ENCODE measurements at places on chromosomes 1 and 21.

GRCh38 chr21:29697555-29698193 lies 242.1 kb downstream of the GRIK1 start:
- DNase-seq = no peak

- DNase-seq = no peak
Measured at GRCh38 chr1:6523566-6523965, 30.7 kb downstream of the NOL9 start.

DNA sequence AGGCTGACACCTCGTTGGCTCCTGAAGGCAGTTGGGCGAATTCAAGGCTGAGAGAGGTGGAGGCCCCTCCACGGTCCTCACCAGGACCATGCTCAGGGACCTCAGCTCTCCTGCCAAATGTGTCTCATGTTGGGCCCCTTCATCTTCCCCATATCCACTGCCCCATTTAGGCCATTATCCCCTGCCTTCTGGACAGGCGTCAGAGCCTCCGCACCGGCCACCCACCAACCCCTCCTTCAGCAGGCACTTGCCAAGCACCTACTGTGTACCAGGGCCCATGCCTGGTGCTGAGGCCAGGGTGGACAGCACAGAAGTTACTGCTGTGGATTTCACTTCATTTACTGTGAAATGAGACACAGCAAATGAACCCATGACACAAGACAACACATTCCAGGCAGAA lies 325.8 kb downstream of the MATN1 start:
- no peak for DNase-seq

GRCh38 chr1:12179111-12179519 lies 12.3 kb downstream of the TNFRSF1B start:
- DNase-seq = no peak

DNA sequence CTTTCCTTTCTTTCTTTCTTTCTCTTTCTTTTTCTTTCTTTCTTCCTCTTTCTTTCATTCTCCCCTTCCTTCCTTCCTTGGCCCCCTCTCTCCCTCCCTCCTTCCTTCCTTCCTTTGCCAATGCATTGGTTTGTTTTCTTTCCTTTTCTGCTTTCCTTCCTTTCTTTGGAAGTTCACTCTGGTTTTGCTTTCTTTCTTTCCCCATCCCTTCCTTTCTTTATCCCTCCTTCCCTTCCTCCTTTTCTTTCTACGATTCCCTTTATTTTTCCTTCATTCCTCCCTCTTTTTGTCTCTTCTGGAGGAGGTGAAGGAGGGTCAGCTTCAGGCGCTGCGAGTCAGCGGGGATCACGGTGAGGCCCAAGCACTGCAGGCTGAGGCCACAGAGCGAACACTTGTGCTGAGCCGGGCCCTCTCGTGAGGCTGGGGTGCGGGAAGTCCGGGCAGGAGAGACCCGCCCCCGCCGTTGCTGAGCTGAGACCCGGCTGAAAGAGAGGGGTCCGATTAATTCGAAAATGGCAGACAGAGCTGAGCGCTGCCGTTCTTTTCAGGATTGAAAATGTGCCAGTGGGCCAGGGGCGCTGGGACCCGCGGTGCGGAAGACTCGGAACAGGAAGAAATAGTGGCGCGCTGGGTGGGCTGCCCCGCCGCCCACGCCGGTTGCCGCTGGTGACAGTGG lies 1.5 kb downstream of the SIM2 start:
- DNase-seq = no peak

DNA sequence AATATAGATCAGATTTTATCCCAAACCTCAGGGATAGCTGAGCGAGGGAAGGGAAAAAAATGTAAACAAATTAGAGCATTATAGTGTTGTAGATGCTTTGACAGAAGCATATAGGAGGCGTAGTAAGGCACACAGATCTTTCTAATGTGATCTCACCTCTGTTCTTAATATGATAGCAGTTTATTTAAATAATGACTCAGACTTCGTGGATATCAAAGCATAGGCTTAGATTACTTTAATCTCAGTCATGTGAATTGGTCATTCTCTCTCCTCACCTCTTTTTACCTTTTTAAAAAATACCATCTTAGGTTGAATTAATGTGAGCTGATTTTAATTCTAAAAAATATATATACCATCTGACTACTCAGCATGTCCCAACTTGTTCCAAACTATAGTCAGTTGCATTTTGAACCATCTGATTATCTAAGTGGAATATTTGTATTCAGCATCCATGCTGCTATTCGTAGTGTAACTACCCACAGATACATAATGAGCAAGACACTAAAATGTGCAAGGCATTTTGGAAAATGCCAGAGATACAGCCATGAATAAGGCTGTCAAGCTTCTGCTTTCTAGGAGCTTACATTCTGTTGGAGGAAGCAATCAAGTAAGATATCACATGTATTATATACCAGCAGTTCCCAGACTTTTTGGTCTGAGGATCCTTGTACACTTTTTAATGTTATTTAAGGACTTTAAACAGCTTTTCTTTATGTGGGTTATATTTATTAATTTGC lies 76.7 kb downstream of the OSBPL9 start:
- DNase-seq = no peak

DNA sequence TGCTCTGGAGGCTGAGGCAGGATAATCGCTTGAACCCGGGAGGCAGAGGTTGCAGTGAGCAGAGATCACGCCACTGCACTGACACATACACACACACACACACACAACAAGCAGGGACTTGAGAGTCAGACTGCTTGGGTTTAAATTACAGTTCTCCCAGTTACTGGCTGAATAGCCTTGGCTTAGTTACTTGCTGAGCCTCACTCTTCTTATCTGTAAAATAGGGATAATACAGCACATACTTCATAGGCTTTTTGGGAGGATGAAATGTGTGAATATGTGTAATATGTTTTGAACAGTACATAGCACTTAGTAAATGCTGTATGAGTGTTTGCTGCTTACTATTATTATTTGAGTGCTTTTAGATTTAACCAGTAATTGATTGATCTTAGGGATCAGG lies 23.8 kb downstream of the CDC42 start:
- no peak for DNase-seq

DNA sequence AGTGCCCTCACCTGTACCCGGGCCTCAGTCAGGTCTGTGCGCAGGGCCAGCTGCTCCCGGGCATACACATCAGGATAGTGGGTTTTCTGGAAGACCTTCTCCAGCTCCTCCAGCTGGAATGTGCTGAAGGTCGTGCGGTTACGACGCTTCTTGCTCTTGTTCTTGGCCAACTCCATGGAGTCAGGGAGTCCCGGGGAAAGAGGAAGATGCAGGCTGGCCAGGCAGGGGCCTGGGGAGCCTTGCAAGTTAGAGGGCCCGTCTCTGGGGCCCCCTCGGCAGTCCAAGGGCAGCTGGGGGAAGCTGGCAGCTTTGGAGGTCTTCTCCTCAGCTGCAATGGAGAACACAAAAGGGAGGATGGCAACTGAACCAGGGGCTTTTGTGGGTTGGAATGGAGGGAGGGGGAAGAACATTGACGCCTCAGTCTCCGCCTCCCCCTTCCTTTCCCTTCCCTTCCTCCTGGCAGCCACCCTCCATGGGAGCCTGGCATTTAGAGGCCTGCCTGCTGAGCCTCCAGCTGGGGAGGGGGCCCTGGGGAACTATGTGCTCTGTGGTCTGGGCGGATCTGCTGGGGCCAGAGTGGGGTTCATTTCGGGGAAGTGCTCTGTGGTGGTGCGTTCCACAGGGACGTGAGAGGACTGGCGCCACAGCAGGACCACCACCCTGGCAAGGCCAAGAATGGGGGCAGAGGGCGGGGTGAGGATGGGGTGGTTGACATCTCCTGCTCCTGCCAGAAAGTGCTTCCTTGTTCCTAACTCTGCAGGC lies 5.7 kb downstream of the ALX3 start:
- no peak for DNase-seq

GRCh38 chr1:248884632-248885295 lies 21.3 kb upstream of the PGBD2 start:
- DNase-seq = no peak

GRCh38 chr1:181356505-181357340 lies 126.6 kb upstream of the CACNA1E start:
- no peak for DNase-seq

- DNase-seq = no peak
Measured at GRCh38 chr1:90204023-90204590, 209.2 kb downstream of the ZNF326 start.

DNA sequence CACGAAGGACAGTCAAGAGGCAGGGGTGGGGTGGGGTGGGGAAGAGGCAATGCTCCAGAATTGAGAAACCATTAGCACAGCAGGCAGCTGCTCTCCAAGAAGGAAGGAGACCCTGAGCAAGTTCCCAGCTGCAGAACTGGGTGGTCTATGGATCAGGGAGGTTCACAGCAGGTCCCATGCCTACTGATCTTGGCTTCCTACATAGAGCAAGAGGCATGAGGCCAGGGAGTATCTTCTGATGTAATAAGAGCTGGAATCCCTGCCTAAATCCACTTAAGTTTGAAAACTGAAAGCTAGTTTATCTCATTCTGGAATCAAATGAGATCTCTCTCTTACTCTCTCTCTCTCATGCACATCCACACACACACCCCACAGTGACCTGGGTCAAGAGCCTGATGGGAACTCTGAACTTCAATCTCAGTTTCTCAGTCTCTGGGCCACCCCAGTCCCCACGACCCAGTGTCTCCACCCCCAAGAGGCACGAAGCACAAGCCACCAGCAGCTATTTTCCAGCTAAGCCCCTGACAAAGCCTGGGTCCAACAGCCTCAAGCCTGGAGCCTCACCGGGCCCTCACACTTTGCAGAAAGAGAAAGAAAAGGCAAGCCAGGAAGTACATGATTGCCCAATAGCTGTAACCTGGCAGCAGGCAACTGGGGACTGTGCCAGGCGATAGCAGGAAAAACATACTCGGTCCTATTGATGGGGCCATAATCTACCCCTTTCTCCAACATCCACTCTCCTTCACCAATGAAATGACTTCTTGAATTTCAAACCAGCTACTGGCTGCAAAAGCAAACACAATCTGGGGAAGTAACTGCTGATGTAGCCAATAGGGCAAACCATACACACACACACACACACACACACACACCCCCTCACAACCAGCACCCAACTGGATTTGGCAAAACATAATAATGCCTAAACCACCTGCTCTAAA lies 2.2 kb downstream of the NUAK2 start:
- peak; percentile 96 for DNase-seq

DNA sequence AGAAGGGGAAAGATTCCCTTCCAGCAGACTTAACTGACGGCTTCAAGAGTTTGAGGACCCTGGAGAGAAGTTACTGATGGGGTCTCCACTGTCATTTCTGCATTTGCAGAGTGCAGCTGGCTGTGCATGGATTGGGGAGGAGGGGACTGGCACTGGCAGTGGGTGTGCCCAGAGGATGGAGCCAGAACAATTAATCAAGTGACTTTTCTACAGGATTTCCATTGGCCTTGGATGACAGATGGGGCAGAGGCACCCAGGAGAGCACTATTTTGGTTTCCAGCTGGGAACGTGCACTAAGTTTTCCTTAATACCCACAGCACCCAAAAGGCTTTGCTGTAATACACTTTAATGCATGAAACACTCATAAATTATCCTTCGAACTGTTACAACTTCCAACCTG lies 1.3 kb downstream of the NGF start:
- no peak for DNase-seq

DNA sequence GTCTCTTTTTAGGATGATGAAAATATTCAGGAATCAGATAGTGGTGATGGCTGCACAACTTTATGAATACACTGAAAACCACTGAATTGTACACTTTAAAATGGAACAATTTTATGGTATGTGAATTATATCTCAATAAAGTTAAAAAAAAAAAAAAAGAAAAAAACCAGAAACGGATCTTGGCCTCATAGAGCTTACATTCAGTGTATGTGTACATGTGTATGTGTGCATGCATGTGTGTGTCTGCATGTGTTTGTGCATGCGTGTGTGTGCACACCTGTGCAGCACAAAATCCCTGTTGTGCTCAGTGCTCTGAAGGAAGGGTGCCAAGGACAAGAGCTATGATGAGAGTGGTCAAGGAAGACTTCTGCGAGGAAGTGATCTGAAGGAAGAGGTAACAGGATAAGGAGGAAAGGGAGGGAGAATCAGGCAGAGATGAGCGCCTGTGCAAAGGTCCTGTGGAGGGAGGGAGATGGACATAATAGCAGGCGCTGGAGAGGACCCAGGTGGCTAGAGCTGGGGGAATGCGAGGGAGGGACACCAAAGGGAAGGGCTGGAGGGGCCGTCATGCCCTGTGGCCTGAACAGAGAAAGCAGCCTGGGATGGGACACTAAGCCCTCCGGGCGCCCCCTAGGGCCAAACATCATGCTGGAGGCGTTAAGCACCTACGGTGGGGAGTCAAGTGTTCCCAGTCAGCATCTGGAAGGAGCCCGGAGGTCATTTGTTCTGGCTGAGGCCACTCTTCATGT lies 25.2 kb downstream of the NKAIN1 start:
- DNase-seq = no peak

DNA sequence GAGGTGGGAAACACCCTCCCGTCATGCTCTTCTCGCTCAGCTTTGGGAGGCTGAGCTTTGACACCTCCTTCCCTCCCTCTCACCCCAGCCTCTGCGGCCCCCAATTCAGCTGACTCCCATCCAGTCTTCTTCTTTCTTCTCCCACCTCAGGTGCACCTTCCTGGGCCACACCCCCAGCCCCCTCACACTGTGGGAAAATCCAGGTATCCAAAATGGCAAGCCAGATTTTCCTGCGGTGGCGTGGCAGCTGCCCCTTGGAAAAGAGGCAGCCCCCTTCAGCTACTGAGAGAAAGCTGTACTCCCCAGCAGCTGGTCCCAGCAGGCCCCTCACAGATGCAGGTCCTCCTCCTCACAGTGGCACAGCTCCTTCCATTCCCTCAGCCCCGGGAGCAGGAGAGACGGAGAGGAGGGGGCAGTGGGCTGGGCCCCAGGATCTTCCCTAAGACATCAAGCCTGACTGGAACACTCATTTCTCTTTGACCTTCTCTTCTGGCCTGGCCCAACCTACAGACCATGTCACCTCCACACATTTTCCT lies 61.6 kb downstream of the OPTC start:
- DNase-seq = no peak

DNA sequence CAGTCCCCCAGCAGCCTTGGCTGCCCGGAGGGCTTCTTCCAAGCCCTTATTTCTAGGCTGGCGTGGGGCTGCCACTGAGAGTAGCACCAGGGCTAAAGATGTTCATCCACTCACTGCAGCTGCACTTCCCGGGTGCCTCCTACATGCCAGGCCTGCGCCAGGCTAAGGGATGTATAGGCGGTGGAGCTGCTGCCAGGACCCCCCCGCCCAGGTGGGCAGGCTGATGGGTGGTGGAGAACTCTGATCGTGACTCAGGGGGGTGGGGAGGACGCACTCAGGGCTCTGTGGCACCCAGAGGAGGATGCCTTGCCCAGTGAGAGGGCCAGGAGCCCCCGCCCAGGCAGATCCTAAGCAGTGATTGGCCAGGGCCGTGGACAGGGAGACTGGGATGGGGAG lies 34.1 kb downstream of the CFAP74 start:
- DNase-seq = no peak

DNA sequence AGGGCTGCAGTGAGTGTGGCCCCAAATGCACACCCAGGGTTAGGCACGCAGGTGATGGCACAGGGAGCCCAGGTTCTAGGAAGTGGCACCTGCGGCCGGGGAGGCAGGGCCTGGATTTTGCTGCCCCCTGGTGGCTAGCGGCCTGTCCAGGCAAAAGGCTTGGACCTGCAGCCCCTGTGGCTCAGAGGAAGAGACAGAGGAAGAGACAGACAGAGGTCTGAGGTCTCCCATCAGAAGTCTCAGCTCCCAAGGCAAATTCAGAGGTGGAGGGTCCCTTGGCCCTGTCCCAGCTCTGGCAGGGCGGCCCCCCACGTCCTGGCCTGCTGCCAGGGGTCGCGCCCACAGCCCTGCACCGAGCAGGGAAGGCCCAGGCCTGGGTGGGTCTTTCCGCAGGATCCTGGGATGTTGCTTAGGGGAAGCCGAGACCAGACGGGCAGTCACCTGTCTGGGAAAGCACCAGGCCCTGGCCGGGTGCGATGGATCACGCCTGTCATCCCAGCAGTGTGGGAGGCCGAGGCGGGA lies 8.0 kb upstream of the TNFRSF14 start:
- DNase-seq = peak; percentile 33
